ENCODE measurements at places on chromosomes 16 and 17.

- no peak for DNase-seq
Observed at GRCh38 chr17:17849147-17849820, 12.5 kb upstream of the SREBF1 start.

DNA sequence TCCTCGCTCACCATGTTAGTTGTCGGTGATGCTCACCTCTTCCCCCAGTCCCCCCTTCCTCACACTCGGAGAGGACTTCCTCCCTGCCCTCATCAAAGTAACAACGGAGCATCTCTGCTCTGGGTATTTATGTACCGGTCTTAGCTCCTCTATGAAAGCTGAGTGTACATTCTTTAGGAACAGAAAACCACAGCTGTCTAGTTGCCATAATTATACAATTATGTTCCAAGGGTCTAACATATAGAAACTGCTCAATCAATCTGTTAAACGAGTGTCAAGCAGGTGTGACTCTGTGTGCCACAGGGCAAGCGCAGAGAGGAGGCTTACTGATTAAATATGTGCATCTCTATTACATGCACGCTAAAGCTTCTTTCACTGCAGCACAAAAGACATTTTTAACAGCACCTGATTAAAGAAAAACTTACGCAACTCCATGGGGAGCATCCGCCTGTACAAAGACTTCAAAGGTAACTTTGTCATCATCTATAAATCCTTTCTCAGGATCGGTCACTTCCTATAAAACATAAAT, 37.8 kb downstream of the LITAFD start:
- DNase-seq: no peak

- peak; percentile 76 for DNase-seq
Observed at GRCh38 chr17:39174920-39175694, 9.1 kb upstream of the ARL5C start.

- no peak for DNase-seq
Observed at GRCh38 chr17:76255801-76256429, 9.2 kb upstream of the UBALD2 start.

DNA sequence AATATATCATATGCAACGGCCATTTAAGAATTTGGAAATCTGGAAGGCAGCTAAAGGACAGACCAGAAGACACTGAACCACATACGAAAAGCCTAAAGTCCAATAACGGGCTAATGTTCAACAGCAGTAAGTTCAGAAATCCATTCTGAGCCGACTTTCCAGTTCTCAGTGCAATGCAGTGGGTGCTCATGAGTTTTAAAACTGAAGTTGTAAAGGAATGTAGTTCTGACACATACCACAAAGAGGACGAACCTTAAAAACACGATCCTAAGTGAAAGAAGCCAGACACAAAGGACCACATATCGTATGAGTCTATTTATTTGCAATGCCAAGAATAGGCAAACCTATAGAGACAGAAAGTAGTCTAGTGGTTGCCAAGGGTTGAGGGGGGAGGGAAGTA, 278.3 kb upstream of the ZFHX3 start:
- no peak for DNase-seq

GRCh38 chr16:8729779-8730334, 55.4 kb downstream of the ABAT start:
- no peak for DNase-seq

GRCh38 chr16:82265809-82266208, 95.8 kb upstream of the MPHOSPH6 start:
- DNase-seq: no peak

- DNase-seq: no peak
Observed at GRCh38 chr17:47287068-47287467, 33.4 kb downstream of the ITGB3 start.

DNA sequence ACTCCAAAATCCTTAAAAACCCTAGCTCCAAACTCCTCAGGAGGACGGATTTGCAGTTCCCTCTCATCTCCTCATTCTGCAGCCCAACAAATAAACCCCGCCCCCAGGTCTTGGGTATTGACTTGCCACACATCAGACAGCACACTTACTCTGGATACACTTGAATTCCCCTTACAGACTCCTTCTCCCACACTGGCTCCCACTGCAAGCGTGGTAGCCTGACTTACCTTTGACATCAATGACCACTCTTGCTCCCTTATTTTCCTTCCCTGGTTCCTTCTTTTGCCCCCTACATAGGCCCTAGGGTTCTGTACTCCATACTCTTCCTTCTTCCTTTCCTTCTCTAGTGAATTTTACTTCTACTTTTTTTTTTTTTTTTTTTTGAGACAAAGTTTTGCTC, 7.5 kb downstream of the RFFL start:
- no peak for DNase-seq

- DNase-seq: no peak
Observed at GRCh38 chr17:67018471-67019434, 25.6 kb upstream of the CACNG1 start.
